ENCODE measurements at places on chromosomes 1 and 21. TPM values are rescaled to one million over a fixed set of nuclear protein-coding genes. Genes with fewer than 3 reads are reported as not detected.

Gene KLHDC9
- 0.79 TPM for total RNA-seq

Gene LRRC8C
- total RNA-seq, result 58.8 TPM

Gene SLC50A1
- total RNA-seq, result 39.1 TPM

Gene ACOT11
- total RNA-seq, result 4.1 TPM

Gene VASH2
- total RNA-seq, result 0.14 TPM

Gene RAB25
- total RNA-seq, result not detected

All from thoracic aorta endothelial cell (primary cell).